ENCODE measurements at places on chromosomes 1 and 21. TPM values are rescaled to one million over a fixed set of nuclear protein-coding genes. Genes with fewer than 3 reads are reported as not detected.

The CORT gene
- 0.26 TPM for total RNA-seq

The IQGAP3 gene
- 11.8 TPM for total RNA-seq

The EFNA4 gene
- total RNA-seq, result 7.5 TPM

The SMIM1 gene
- total RNA-seq, result not detected

The FLG2 gene
- total RNA-seq, result not detected

Measured in urinary bladder (tissue), 4 donors.